ENCODE measurements at places on chromosomes 11 and 22. TPM values are rescaled to one million over a fixed set of nuclear protein-coding genes. Genes with fewer than 3 reads are reported as not detected.

Gene HYLS1
- 12.7 TPM for total RNA-seq

Gene SLC22A8
- total RNA-seq: not detected

Gene FAM83F
- total RNA-seq: not detected

Gene POTEH
- total RNA-seq: not detected

Gene IGLL1
- not detected for total RNA-seq

Gene C22orf31
- not detected for total RNA-seq

Gene OR6T1
- total RNA-seq: not detected

Gene TRIM49
- total RNA-seq: not detected

Gene CCDC87
- total RNA-seq: 0.84 TPM

Gene MFRP
- total RNA-seq: not detected

Gene TOMM22
- total RNA-seq: 73.2 TPM

Gene RFPL1
- not detected for total RNA-seq

Gene EXPH5
- total RNA-seq: 0.05 TPM

Gene SLC35C1
- 30.5 TPM for total RNA-seq

Gene OSBPL5
- total RNA-seq: 6.0 TPM

Gene SDHAF2
- total RNA-seq: 37.5 TPM

Gene OR56A1
- total RNA-seq: not detected

Gene APOA4
- not detected for total RNA-seq

Gene RRAS2
- total RNA-seq: 53.9 TPM

Gene UPB1
- not detected for total RNA-seq

Gene AGBL2
- 1.7 TPM for total RNA-seq

Gene C11orf87
- not detected for total RNA-seq

Gene DDX6
- total RNA-seq: 17.8 TPM

Gene DGAT2
- total RNA-seq: 1.7 TPM

Gene RAB38
- 1.0 TPM for total RNA-seq

Gene OR4A16
- total RNA-seq: not detected

Gene SYT9
- 0.31 TPM for total RNA-seq

Gene SMC1B
- total RNA-seq: not detected

Gene TBX10
- total RNA-seq: not detected

Gene LRRC55
- not detected for total RNA-seq

All from A549 treated with ZK216348 at 1 μM for 4 hours (cell line).